ENCODE measurements at places on chromosomes 12 and 14.

- DNase-seq, result no peak
These were observed 3.8 kb downstream of the NR4A1 start for GRCh38 chr12:52054833-52055730.

DNA sequence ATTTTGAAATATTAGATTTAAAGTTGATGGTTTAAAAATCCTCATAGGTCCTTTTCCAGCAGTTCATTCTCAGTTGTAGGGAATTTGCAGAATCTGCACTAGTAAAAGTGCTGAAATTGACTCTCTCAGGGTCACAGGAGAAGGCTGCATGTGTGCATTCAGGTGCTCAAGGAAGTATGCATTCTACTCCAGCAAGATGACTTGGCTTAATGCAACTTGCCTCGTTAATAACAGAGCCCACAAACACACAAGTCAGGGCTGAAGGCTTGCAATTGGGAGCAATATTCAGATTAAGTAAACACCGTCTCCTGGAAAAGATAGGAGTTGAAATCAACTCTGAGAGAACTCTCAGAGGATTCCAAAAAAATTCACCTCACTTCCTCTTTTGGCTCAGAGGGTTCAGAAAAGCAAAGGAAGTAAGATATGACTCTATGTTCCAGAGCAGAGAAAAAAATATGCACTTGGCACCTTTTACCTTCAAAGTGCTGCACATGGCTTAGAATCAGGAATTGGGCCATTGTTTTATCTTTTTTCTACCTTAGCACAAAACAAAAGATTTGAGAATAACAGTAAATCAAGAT, 406.3 kb upstream of the DCN start:
- no peak for DNase-seq

DNA sequence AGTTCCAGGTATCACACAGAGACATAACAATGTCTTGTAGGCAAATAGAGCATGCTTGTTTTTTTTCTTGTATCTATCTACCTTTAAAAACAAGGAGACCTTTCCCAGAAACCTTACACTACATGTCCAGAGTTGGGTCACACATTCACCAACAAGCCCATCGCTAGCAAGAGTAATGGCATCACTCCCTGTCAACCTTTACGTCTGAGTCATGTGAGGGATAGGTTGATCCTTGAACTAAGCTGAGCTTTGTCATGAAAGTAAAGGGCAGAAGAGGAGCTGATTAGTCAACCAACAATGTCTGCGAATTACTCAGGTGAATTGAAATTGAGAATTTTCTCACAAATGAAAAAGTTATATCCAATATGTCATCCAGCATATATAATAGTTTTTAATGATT, 219.4 kb downstream of the CNTN1 start:
- no peak for DNase-seq

DNA sequence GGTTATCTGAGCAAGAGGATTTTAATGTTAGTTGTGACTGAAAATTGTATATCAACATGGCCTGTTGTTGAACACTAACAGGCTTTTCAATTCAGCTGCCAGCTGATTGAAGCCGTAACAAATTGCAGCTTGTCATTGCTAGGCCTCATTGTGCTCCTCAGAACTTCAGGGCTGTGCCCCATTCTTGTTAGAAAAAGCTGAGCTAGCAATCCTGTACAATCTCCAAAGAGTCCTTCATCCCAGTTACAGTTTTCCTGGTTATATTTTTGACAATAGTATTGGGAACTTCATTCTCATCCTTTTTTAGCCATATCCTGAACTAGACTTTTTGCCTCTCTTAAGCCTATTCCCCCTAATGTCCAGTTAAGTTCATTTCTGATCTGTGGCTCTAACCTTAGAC, 564.1 kb upstream of the ATXN7L3B start:
- no peak for DNase-seq

DNA sequence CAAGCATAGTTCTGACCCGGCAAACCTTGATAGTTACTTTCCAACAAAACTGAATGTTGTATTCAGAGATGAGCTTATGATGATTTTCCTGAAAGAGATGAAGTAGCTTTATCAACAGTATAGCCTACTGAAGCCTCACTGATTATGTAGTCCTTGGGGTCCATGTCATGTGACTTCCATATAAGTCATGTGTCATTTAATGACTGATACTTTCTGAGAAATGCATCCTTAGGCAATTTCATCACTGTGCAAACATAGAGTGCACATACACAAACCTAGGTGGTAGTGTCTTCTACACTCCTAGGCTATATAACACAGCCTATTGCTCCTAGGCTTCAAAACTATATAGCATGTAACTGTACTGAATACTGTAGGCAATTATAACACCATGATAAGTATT, 28.5 kb upstream of the TUBA1C start:
- no peak for DNase-seq

DNA sequence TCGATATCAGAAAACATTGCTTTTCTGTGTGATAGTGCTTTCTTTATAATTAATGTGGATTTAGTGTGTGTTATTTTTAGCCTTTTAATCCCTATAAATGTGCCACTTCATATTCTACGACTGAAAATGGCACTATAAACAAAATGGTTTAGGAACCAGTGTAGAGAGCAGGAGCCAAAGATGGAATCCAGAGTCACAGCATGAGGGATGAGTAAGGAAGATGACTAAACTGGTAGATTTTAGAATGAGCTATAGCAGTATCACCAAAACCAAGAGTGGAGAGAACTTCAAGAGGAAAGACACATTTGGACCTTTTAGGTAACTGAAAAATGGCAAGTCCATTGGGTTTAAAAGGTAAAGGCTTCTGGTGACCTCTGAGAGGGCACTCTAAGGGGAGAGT, 887.2 kb downstream of the NRXN3 start:
- DNase-seq, result no peak

GRCh38 chr12:116541547-116542344, 17.4 kb upstream of the MAP1LC3B2 start:
- no peak for DNase-seq

- DNase-seq, result no peak
These were observed 4.7 kb upstream of the TTC7B start for GRCh38 chr14:90820958-90821357.
